ENCODE measurements at places on chromosomes 2 and 18.
A peak's percentile ranks its signal among the peaks of the same experiment; 100 is the strongest.

- no peak for DNase-seq
These were observed 68.9 kb downstream of the CYB5A start for GRCh38 chr18:74222710-74223494.

DNA sequence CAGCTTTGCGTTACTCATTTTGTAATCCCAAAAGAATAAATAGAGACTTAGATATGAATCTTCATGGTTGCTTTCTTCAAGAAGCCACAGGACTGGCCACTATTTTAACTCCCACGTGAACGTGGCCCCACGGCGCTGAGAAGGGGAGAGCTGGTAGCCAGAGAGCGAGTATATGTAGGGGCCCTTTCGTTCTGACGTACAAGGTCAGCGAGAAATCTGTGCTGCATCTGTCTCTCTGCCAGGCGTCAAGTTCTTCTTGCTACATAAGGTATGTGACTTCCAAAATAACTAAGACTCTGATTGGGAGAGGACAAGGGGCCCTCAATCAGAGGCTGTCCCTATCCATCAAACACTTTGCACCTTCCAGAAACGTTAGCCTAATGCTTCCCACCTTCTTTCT, 149.2 kb downstream of the PLEKHA3 start:
- DNase-seq: no peak

GRCh38 chr2:222952204-222952603, 91.4 kb downstream of the ACSL3 start:
- DNase-seq: no peak

- DNase-seq: no peak
These were observed 218.5 kb downstream of the TRIB2 start for GRCh38 chr2:12935222-12935621.

DNA sequence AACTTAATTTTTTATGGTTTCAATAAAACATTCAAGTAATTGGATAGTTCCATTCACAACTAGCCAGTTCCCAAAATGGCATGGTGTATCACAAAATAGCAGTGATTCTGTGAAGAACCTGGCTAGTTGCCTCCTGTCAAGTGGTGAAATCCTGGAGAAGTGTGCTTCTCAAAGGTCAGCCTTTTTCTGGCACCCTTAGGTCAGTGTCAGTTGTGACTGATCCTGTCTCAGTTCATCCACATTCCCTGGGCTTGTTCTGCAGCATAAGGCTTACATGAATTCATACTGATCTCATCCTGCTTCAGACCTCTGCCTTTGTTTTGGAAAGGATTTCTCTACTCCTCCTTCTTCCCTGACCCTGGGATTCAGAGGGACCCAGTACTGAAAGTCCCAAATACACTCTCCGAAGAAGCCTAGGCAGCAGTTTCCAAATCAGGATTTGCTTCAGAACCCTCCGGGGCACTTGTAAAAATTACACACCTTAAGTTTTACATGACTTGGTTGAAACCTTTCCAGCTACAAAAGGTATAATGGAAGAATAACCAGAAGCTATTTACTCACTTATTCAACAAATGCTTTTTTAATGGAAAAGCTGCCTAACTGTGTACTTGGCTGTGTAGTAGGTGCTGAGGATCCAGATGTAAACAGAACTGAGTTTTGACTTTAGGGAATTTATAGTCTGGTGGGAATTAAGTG, 11.0 kb downstream of the MAP3K20 start:
- DNase-seq: peak; percentile 58
